ENCODE measurements at places on chromosomes 16 and 17.

GRCh38 chr17:4488989-4489595 is 9.6 kb upstream of the SPNS2 start:
- no peak for DNase-seq

- DNase-seq, result no peak
Observed at GRCh38 chr17:7803981-7804380, 30.0 kb upstream of the KDM6B start.

DNA sequence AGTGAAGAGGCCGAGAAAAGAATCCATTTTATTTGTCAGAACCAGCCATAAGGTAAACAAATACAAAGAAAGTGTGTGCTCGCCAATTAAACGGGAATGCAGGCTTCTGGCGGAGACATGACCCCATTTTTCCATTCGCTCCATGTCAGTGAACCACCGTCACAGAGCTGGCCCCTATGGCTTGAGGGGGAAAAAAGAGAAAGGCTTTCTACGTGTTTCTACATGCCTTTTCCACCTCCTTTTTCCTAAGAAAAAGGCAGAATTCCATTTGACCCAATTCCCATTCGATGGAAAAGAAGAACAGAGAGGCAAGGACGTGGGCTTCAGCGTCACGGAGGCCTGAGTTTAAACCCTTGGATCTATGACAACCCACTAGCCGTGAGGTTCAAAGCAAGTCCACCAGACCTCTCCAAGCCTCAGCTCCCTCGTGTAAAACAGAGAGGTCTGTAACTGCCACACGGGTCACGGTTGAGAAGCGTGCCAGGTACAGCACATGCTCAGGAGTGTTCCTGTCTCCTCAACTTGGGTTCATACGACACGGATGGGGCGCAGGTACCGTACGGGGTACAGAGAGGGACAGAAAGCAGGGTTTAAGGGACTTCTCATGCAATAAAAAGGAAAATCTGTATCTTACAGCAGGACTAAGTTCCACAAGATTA is 91.9 kb downstream of the NXN start:
- DNase-seq, result no peak

DNA sequence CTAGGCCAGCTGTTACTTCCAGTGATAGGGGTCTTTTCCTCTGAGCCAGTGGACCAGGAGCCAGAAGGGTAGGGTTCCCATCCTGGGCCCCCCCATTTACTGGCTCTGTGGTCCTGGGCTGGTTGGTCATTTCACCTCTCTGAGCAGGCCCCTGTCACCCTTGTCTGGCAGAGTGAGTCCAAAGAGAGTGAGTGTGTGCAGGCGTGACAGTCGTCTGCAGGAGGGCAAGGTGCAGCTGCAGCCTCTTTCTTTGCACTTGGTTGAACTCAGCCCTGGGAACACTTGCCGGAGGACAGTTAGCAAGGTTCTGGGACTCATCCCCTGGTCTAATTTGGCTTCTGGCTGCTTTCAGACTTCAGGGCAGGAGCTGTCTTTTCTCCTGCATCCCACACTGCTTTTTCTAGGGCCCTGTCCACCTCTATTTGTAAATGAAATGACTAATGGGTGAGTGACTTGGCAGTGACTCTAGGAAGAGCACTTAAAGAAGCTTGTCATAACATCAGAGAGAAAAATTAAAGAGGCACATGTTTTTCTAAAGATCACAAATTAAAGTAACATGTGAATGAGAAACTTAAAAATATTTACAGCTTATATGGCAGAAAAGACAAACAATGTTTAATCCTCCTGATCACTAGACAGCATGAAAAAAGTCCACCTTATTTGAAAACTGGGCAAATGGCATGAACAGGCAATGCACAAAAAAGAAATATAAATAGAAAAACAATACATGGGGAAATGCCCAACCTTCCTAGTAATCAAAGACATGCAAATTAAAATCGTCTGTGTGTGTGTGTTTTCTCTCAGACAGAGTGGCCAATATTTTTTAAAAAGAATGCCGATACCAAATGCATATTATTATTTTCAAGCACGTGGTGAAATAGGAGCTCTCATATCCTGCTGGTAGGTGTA is 137.5 kb downstream of the NTN1 start:
- no peak for DNase-seq

- DNase-seq, result no peak
Observed at GRCh38 chr16:6143020-6143419, 1045.4 kb upstream of the EEF2KMT start.

- DNase-seq, result no peak
Observed at GRCh38 chr17:71409137-71409536, 711.7 kb upstream of the SOX9 start.

GRCh38 chr17:58247511-58248363 is 9.4 kb downstream of the LPO start:
- no peak for DNase-seq

DNA sequence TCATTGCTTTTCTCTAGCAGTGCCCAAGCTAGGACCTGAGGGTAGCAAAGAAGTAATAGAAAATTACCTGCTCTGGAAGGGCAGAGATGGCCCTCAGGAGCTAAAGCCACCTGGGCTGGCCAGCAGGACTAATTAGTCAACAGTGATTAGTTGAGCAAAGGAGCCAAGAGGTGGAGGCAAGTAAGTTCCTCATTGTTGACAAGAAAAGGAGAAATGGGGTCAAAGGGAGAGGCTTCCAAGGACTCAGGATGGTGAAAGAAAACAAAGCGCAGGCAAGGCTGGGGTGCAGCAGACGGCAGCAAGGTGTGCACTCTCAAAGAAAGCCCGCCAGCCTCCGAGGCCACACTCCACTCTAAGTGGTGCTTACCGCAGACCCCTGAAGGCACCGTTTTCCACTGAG is 44.6 kb downstream of the CMTM4 start:
- DNase-seq, result no peak

DNA sequence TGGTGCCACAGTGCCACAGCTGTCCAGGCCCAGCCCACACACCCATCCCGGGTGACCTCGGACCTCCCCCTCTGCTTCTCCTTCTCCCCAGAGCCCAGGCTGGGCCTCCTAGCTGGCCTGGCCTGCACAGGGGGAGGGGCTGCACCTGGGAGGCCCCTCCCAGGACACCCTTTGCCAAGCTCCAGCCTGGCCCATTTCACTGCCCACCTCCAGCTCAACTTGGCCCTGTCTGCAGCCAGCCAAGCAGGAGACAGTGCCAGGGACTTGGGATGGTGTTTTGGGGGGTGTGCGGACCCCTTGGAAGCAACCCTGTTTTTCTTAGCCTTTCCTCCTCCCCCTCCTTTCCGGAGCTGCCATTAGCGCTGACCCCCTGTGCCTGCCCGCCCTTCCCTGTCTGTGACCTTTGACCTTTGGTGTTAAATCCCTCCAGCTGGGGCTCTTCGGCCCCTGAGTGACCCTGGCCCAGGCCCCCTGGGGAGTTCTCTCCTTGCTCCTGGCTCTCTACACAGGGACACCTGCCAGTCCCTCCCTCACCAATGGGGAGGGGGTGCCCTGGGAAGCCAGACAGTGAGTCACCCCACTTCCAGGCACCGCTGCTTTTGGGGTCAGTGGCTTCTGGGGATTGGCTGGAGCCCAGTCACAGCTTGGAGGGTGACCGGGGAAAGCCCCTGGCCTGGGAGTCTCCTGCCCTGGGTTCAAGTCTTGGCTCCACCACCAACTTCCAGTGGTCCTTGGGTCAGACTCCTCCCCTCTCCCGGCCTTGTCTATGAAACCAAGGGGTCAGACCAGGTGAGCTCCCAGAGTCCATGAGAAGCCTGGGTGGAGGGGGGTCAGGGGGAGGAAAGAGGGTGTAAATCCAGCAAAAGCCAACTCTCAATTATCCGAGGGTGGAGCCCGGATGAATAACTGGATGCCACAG is 1.9 kb downstream of the GLIS2 start:
- no peak for DNase-seq

- no peak for DNase-seq
Observed at GRCh38 chr16:82924075-82924854, 297.5 kb downstream of the CDH13 start.

GRCh38 chr17:35766903-35767510 is 6.3 kb downstream of the C17orf50 start:
- DNase-seq, result no peak

DNA sequence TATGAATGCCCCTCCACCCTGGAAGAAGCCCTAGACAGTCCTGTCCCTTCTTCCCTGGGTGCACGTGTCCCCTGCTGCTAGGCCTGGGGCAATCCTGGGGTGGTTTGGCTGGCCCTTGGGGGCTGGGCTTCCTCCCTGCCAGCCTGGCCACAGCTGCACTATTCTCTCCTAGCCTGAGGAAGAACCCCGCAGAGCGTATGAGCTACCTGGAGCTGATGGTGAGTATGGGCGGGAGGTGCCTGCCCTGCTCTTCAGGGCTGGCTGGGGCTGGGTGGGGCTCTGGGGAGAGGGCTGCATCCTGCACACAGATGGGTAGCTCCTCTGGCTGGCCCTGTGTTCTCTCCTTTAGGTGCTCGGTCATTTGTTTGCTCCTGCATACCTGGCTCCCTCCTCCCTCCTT is 28.8 kb downstream of the MAP2K3 start:
- DNase-seq, result no peak

- DNase-seq, result no peak
Observed at GRCh38 chr17:36937001-36937958, at the start of gene LHX1. Gene LHX1 (plus strand): TSS chr17:36937475. CDS start chr17:36938198, 723 bp downstream.

GRCh38 chr16:30924913-30925631 is 1.7 kb downstream of the FBXL19 start:
- no peak for DNase-seq

DNA sequence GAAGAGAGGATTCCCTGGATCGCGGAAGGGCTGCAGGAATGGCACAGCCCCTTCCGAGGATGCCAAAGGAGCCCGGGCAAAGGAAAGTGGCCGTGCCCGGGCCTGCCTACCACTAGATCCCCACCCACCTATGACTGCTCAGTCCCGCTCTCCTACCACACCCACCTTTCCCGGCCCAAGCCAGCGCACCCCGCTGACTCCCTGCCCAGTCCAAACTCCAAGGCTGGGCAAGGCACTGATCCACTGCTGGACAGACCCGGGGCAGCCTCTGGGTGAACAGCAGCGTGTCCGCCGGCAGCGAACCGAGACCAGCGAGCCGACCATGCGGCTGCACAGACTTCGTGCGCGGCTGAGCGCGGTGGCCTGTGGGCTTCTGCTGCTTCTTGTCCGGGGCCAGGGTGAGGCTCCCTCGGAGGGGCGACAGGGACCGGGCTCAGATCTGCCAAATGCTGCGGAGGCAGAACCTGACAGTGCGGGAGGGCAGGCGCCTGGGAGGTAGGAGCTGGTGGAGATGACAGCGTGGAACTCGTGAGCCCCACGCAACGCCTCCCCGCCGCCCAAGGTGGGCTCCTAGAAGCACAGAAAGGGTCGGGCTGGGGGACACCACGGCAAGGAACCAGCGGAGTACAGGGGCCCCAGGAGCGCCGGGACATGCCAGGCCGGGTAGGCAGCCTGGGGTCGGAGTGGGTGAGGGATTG is at the start of gene CES2:
Gene CES2 (plus strand): TSS at position 203 of the 698 bp plus-strand sequence. CDS start 120 bp downstream, at position 323.
- DNase-seq, result no peak

GRCh38 chr16:4591191-4591590 is 23.5 kb downstream of the UBALD1 start:
- DNase-seq, result no peak

GRCh38 chr16:84069540-84069939 is 26.9 kb upstream of the SLC38A8 start:
- DNase-seq, result no peak

GRCh38 chr16:11640987-11641817 is 27.1 kb upstream of the SNN start:
- DNase-seq, result peak; percentile 80

- DNase-seq, result no peak
Observed at GRCh38 chr17:43938838-43939182, 3.5 kb downstream of the PPY start.

DNA sequence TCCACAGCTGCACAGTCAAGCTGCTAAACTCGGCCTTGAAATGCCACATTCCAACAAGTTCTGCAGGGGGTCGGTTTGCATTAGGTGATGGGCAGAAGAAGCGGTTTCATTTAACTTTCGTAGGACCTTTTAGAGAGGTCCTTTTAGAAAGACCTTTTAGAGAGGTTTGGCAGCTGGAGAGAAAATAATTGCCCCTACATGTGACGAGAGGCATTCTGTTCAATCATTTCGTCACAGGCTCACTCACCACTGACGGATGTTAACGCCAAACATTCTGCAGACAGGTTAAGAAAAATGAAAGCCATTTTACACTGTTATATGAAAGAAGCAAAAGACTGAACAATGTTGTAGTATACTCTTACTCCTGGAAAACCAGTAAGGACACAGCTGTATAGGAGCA is 76.5 kb upstream of the ZNF423 start:
- DNase-seq, result no peak
